ENCODE measurements at places on chromosomes 1 and 21. TPM values are rescaled to one million over a fixed set of nuclear protein-coding genes. Genes with fewer than 3 reads are reported as not detected.

SLFNL1 gene
- 0.59 TPM for total RNA-seq

MAEL gene
- 8.5 TPM for total RNA-seq

NCAM2 gene
- total RNA-seq = 1.8 TPM

TSSK3 gene
- 0.63 TPM for total RNA-seq

CLCNKA gene
- 0.20 TPM for total RNA-seq

GRCh38 chr1:10675813-10676212 lies 120.6 kb downstream of the CASZ1 start:
- H3K36me3 ChIP-seq = no peaks in the 10 kb centered on the region
- no peak for DNase-seq
- H3K4me1 ChIP-seq = no peaks in the 10 kb centered on the region
- no peak overlapping the region for H3K4me3 ChIP-seq

DNA sequence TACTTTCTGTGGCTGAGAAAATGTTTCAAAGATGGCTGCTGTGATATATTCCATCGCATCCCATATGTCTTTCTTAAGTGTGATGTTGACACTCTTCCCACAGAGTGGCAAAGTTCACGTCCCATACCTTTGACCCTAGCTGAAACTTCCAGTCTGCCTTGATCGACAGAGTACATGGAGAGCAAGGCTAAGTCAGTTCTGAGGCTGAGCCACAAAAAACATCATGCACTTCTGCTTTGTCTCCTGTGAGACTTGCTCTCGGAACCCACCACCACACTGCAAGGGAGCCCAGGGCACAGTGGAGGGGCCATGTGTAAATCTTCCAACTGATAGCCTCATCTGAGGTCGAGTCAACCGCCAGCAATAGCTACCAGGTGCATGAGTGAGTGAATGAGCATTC lies 431.9 kb upstream of the RUNX1 start:
- no peak overlapping the region for H3K27ac ChIP-seq
- no peak overlapping the region for H3K4me3 ChIP-seq
- H3K4me1 ChIP-seq = no peaks in the 10 kb centered on the region
- no peaks in the 10 kb centered on the region for H3K27me3 ChIP-seq
- DNase-seq = no peak
- no peaks in the 10 kb centered on the region for H3K36me3 ChIP-seq

GRCh38 chr1:205769641-205770365 lies 5.5 kb downstream of the RAB29 start:
- no peak overlapping the region for H3K27ac ChIP-seq
- no peak overlapping the region for H3K4me3 ChIP-seq
- H3K4me1 ChIP-seq = peaks cover 9% of the 10 kb centered on the region
- H3K36me3 ChIP-seq = peaks cover 8% of the 10 kb centered on the region
- DNase-seq = no peak

DNA sequence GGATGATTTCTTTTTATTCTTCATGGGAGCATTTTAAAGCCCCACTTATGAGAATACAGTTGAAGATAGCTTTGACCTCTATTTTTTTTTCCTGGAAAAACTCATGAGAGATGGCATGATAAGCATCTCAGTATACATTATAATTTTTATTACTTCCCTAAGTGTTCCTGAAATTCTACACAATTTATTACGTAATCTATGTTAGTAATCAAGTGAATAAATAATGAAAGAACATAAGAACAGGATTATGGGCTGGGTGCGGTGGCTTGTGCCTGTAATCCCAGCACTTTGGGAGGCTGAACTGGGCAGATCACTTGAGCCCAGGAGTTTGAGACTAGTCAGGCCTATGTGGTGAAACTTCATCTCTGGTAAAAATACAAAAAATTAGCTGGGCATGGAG lies 13.2 kb upstream of the PRKAA2 start:
- no peak for DNase-seq
- H3K4me1 ChIP-seq = no peaks in the 10 kb centered on the region
- H3K27me3 ChIP-seq = no peaks in the 10 kb centered on the region

GRCh38 chr1:209391792-209392191 lies 191.7 kb upstream of the CAMK1G start:
- no peaks in the 10 kb centered on the region for H3K36me3 ChIP-seq
- H3K27me3 ChIP-seq = no peaks in the 10 kb centered on the region
- no peak overlapping the region for H3K4me3 ChIP-seq
- no peak overlapping the region for H3K27ac ChIP-seq

- H3K4me1 ChIP-seq = no peaks in the 10 kb centered on the region
- no peak overlapping the region for H3K4me3 ChIP-seq
- DNase-seq = no peak
- no peaks in the 10 kb centered on the region for H3K36me3 ChIP-seq
- H3K27me3 ChIP-seq = no peaks in the 10 kb centered on the region
These were observed 13.9 kb upstream of the FGGY start for GRCh38 chr1:59282951-59283350.

DNA sequence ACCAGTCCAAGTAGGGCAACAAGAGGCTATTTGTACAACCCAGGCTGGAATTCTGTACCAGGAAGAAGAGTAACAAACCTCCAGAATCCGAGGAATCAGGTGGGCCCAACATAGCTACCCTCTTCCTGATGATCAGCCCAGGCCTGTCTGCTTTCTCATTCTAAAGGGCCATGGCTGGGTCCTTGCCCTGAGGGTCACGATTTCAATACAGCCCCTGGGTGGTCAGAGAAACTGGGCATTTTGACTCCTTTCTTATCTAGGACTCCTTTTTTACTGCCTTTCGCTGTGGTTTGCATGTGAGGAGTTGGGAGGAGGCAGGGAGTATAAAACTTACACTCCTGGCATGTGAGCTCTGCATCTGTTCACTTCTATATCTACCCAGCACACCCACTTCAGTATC lies 164.9 kb upstream of the COA6 start:
- no peaks in the 10 kb centered on the region for H3K36me3 ChIP-seq
- H3K4me1 ChIP-seq = peaks cover under 1% of the 10 kb centered on the region
- H3K27ac ChIP-seq = no peak overlapping the region
- peak; percentile 2 for DNase-seq

DNA sequence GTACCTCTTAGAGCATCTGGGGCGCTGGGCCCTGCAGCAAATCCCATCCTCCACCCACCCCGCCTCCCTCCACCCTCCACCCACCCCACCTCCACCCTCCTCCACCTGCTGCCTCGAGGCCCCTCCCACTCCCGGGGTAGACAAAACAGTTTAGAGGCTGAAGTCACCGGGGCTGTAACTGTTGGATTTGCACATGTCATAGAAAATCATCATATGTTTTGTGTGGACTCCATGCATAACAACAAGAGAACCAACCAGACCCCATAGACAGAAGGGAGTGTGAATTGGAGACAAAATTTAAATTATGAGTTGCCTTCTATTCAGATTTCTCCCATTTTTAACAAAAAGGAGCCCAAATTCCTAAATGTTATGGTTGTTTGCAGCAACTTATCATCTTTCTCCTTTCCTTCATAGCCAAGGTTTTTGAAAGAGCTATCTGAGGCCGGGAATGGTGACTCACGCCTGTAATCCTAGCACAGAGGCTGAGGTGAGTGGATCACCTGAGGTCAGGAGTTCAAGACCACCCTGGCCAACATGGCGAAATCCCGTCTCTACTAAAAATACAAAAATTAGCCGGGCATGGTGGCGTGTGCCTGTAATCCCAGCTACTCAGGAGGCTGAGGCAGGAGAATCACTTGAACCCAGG lies 28.2 kb upstream of the LGALS8 start:
- H3K36me3 ChIP-seq = no peaks in the 10 kb centered on the region
- DNase-seq = no peak
- H3K27ac ChIP-seq = no peak overlapping the region
- no peaks in the 10 kb centered on the region for H3K4me1 ChIP-seq

DNA sequence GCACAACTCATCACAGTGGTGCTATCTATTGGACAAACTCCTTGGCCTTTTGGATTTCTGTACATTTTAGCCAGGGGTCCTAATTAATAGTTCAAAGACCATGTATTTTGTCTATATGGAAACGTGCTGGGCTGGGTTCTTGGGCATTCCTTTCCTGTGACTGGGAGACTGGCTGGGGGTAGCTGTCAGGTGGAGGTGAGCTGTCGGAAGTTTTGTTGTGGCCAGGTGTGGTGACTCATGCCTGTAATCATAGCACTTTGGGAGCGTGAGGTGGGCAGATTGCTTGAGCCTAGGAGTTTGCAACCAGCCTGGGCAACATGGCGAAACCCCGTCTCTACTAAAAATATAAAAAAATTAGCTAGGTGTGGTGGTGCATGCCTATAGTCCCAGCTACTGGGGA lies 392.4 kb downstream of the RPS6KC1 start:
- no peak overlapping the region for H3K27ac ChIP-seq
- no peak for DNase-seq
- H3K36me3 ChIP-seq = no peaks in the 10 kb centered on the region
- H3K4me3 ChIP-seq = no peak overlapping the region

- DNase-seq = no peak
- H3K4me3 ChIP-seq = no peak overlapping the region
These were observed 949 bp downstream of the KRTAP10-1 start for GRCh38 chr21:44539046-44539445.

GRCh38 chr1:156556354-156556753 lies 16.0 kb downstream of the IQGAP3 start:
- H3K36me3 ChIP-seq = no peaks in the 10 kb centered on the region
- H3K27me3 ChIP-seq = no peaks in the 10 kb centered on the region
- no peak for DNase-seq
- no peak overlapping the region for H3K27ac ChIP-seq
- H3K4me1 ChIP-seq = no peaks in the 10 kb centered on the region

All from right atrium auricular region (tissue), 2 donors.